Astrocyte of the spinal cord (primary cell): ENCODE measurements at places on chromosomes 7 and 10.
A peak's percentile ranks its signal among the peaks of the same experiment; 100 is the strongest.

- no peak for DNase-seq
Observed at GRCh38 chr10:110355141-110355831, 50.6 kb upstream of the SMNDC1 start.

DNA sequence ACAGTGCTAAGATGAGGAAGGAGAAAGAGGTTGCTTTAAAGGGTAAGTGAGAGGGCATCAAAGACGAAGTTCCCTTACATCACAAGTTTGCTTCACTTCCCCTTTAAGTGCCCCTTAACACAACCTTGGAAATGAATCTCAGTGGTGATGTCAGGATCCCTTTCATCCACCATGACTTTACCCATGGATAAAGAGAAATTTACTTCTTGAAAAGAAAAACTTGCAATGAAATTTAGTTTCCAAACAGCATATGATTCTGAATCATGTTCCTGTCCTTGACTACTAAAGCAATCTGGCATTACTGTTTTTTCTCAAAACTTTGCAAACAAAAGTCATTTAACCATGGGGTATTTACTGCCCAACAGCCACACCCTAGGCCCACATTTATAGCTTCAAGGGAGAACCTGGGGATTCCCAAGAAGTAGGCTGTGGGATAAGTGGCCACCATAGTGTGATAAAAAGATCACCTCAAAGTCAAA is 135.9 kb downstream of the ITGB8 start:
- DNase-seq, result no peak

DNA sequence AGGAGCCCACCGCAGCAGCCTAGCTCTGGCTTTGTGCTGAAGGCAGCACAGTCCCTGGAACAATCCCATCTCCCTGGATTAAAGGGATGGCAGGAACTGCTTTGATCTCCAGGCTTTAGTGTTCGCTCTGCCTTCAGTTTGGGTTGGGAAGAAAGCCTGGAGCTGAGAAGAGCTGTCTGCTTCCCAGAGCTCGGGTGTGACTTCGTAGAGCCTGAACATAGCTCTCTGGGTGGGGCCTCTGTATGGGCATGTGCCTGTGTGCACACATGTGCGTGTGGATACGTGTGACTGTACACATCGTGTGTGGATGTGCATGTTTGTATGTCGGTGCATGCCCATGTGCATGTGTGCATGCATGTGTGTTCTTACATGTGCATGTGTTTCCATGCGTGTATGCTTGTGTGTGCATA is 8.7 kb downstream of the ADCY1 start:
- no peak for DNase-seq

- DNase-seq, result no peak
Observed at GRCh38 chr10:99013885-99014284, 221.8 kb downstream of the HPSE2 start.

DNA sequence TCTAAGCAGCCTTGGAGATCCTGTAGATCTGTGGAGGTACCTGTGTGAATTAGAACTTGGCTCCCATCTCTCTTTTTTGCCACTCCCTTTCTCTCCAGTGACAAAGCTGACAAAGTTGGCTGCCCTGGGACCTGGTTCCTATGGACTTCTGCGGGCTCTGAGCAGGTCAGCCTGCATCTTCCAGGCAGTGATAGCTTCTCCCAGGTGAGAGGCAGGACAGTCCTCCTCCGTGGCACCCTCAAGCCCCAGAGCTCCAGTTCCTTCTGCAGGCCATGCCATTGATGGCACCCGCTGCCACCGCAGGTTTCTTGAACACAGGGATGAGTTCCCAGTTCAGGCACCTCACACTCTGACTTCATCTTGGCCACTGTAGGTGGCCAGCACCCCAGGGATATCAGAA is 73.5 kb upstream of the GRB10 start:
- no peak for DNase-seq

DNA sequence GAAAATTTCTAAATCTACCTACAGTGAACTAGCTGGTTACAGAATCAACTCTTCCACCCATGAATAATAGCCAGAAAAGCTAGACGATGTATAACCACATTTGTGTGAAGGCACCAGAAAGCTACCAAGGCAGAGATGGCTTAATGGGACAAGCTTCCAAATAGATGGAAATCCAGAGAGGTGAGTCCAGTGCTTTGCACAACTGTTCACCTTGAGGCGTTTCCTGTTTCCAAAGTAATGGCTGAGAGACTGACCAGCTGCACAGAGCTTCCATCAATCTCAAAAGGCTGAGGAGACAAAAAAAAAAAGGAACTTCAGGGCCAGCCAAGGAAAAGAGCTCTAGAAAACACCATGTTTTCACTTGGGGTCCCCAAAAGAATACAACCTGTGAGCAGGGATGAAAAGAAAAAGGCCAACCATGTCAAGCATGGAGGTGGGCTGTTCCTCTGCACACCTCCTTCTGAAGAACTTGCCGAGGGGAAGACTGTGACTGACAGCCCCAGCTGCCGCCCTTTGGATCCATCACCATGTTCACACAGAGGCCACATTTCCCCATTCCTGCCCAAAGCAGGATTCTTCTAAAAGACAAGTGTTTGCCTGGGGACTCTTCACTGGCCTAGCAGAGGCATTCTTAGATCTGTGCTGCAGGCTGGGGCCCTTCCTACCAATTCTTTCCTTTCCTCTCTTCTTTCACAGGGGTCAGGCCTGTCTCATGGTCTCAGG is 72.9 kb downstream of the ARHGAP21 start:
- DNase-seq, result no peak

GRCh38 chr7:27032839-27033238 is 63.0 kb downstream of the HOXA1 start:
- DNase-seq, result peak; percentile 47

DNA sequence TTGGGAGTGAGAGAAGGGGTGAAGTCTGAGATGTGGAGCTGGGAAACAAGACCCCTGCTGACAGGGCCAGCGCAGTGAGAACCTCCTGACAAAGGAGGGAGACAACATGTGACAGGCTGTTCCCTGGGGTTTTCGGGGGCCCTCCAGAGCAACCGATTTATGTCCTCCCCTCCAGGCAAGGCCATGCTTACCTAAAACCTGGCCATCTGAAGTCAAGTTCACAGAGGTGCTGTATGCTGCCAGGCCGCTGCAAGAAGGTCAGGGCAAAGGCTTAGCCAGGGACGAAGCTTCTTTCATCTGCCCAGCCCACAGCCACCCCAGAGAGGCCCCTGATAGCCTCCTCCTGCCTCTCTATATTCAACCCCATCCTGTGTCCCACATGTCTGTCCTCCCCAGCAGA is 20.6 kb downstream of the NPC1L1 start:
- no peak for DNase-seq

- DNase-seq, result no peak
Observed at GRCh38 chr10:62031507-62031906, 130.0 kb downstream of the ARID5B start.

DNA sequence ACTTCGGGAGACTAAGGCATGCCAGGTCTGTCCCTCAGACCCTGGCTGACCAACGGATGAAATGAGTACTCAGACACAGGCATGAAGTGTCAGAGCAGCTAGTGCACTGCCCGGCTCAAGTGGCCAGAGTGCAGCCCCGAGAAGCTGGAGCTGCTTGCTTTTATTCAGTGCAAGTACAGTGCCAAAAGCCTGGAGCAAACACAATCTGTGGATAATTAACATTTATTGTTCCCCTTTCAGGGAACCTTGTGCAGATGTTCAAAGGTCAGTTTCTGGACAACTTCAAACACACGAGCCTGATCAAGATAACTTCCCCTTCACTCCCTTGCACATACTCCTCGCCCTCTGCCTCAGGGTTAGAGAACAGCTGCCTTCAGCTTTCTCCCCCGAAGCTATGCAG is 7.9 kb upstream of the ATE1 start:
- DNase-seq, result no peak

- DNase-seq, result peak; percentile 24
Observed at GRCh38 chr7:42070068-42070467, 166.9 kb downstream of the GLI3 start.

GRCh38 chr10:100912605-100913469 is at the start of gene SLF2:
SLF2 (plus strand) TSS chr10:100912963; CDS start chr10:100913111, 148 bp downstream.
- DNase-seq, result peak; percentile 99

- peak; percentile 28 for DNase-seq
Observed at GRCh38 chr7:129438839-129439651, 4.8 kb downstream of the STRIP2 start.

DNA sequence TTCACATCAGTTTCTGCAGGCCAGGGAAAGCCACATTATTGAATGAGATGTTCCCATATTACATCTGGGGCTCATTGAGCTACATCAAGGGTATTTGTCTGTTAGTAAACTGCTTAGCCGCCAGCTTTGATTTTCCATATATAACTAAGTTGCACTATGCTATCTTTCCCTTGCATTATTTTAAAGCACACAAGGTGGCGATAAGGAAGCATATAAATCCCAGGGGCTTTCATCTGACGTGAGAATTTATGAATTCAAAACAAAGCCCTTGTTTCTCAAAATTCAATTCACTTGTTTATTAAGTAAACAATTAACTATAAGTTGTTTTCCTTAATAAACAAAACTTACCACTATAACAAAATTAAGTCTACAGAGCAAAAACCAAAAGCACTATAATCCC is 334.1 kb upstream of the TPK1 start:
- no peak for DNase-seq

DNA sequence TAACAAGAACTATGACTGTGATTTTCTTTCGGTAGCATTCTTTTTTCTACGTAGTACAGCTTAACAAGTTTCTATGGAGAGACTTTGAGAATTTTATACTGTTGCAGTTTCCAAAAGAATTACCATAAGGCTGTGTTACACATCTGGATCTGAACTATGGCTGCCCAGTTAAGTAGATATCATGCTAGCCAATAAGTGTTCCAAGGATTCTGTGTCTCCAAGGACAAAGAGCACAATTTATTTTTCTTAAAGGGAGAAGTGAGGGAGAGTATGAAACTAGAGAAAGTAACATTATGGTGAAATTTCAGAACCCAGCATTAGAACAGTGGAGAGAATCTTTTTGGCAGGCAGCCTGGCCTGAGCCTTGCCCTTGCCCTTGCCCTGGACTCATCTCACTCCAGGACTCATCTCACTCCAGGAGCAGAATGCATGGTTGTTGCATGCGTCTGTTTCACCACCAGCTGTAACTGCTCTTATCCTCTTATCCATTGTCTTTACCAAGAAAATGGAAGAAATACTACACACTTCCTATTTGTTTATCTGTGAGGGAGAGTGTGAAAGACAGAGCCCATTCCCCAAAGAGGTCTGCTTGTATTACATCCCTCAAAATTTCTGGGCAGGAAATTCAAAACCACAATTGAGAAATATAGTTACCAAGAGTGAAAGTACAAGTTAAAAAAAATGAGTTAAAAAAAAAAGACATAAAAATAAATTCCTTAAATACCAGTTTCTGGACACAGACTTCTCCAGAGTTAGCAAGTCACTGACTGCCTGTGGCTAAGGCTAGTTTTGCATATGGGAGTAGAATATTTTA is 1067.5 kb downstream of the NRG3 start:
- DNase-seq, result peak; percentile 56

DNA sequence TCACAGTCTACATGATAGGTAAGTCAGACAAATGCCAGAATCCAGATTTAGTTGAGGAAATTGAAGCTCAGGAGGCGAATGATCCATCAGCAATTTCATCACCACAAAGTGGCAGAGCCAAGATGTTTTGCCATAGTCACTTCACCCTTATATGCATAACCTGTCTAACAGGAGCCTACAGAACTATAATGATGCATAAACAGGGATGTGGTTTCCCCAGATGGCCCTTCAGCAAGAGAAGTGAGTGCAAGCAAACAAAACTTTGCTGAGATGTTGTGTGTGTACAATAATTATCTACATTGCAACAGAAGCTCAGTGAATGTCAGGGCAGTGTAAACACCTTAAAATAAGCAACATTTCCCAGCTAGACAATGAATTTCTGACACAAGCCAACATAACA is 28.6 kb downstream of the PON3 start:
- no peak for DNase-seq

DNA sequence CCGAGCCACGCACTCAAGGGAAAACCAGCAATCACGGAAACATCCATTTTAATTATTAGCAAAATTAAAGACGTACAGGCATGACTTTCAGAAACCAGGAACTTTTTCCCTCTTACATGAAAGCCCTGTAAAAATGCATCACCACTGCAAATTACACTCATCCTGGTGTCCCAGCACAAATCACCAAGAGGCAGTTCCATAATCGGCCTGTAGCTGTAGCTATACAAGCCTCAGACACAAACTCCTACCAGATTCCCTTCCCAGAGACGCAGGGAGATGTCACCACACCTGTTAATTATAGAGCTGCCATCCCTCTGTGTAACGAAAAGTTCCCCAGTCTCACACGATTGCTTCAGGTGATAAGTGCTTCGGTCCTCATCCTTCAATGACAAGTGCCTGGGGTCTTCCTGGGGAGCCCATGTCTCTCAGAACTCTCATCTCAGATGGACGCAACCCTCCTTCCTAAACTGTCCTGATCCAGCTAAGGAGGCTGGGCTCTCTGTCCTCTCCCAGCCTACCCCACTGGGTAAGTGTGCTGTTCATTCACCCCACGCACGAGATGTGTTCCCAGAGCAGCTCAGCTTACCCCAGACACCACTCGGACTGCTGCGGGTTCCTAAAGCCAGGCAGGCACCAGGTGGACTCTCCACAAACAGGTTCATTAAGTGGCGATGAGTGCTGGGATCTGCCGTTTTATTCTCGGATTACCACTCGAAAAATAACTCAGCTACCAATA is 5.9 kb downstream of the FGFR2 start:
- no peak for DNase-seq
